Right atrium auricular region (tissue), 2 donors: ENCODE measurements at places on chromosomes 11 and 22. TPM values are rescaled to one million over a fixed set of nuclear protein-coding genes. Genes with fewer than 3 reads are reported as not detected.

The ZNF215 gene
- total RNA-seq, result 0.63 TPM

The MS4A8 gene
- not detected for total RNA-seq

The THRSP gene
- 1.9 TPM for total RNA-seq

The RFPL3 gene
- not detected for total RNA-seq

The SLC3A2 gene
- 64.9 TPM for total RNA-seq

The APOBEC3B gene
- total RNA-seq, result 0.90 TPM

The UFD1 gene
- total RNA-seq, result 33.8 TPM

The OR4A16 gene
- not detected for total RNA-seq

The MYEOV gene
- not detected for total RNA-seq

The KCNJ1 gene
- total RNA-seq, result not detected

DNA sequence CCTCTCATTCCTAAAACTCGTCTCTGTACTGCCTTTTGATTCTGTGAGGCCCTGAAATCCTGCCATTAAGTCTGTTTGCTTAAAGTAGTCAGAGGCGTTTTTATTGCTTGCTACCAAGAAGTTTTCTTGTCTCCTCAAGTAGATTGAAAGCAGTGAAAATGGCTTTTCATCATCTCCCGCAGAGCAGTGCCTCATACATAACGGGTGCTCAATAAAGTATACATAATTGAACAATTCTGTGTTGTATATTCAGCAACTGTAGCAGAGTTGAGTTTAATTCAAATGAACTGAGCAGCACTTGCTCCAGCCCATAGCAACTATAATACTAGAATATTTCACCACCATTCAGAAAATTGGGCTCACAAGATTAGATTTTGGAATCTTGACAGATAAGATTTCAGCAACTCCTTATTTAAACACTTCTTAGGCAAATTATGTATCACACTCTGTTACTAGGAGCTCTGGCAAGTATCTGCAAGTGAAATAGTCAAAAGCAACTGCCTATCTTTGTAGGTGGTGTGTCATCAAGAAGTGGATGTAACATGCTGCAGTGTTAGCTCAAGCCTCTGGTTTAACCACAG is 20.0 kb downstream of the FIBIN start:
- no peak overlapping the region for H3K27ac ChIP-seq
- no peaks in the 10 kb centered on the region for H3K36me3 ChIP-seq
- no peaks in the 10 kb centered on the region for H3K27me3 ChIP-seq
- no peaks in the 10 kb centered on the region for H3K4me1 ChIP-seq
- no peak overlapping the region for H3K4me3 ChIP-seq
- DNase-seq, result no peak

GRCh38 chr11:64519541-64519940 is 71.5 kb upstream of the SLC22A12 start:
- H3K36me3 ChIP-seq, result no peaks in the 10 kb centered on the region
- no peaks in the 10 kb centered on the region for H3K27me3 ChIP-seq
- no peak overlapping the region for H3K4me3 ChIP-seq

DNA sequence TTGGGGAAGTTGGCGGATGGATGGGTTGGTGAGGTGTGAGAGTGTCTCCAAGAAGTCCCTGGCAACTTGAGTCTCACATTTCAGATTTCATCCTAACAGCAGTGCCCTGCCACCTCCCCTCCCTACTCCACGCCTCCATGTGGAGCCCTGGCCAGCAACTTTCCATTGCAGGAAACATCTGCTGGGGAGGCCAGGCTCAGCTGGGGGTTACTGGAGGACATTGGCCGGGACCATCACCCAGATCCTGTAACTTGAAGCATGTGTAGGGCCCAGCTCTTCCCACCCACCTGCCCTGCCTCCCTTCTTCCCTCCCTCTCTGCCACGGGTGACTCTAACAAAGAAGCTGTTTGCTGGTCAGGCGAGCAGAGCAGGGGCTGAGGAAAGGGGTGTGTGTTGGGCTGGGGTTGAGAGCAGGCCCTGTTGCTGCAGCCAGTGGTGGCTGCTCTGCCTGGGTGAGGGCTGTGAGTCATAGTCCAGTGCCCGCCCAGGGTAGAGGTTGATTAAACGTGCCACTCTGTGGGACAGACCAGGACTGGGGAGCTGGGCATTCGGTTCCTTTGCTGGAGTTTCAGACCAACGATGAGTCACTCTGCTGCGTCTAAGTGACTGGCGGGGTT is 64.0 kb downstream of the SCN3B start:
- no peaks in the 10 kb centered on the region for H3K4me1 ChIP-seq
- no peak overlapping the region for H3K27ac ChIP-seq
- DNase-seq, result no peak
- no peaks in the 10 kb centered on the region for H3K27me3 ChIP-seq
- no peaks in the 10 kb centered on the region for H3K36me3 ChIP-seq
- H3K4me3 ChIP-seq, result no peak overlapping the region

GRCh38 chr22:23718371-23719165 is 27.8 kb downstream of the RGL4 start:
- no peak overlapping the region for H3K27ac ChIP-seq
- H3K4me3 ChIP-seq, result no peak overlapping the region
- no peak for DNase-seq
- no peaks in the 10 kb centered on the region for H3K36me3 ChIP-seq
- no peaks in the 10 kb centered on the region for H3K27me3 ChIP-seq

DNA sequence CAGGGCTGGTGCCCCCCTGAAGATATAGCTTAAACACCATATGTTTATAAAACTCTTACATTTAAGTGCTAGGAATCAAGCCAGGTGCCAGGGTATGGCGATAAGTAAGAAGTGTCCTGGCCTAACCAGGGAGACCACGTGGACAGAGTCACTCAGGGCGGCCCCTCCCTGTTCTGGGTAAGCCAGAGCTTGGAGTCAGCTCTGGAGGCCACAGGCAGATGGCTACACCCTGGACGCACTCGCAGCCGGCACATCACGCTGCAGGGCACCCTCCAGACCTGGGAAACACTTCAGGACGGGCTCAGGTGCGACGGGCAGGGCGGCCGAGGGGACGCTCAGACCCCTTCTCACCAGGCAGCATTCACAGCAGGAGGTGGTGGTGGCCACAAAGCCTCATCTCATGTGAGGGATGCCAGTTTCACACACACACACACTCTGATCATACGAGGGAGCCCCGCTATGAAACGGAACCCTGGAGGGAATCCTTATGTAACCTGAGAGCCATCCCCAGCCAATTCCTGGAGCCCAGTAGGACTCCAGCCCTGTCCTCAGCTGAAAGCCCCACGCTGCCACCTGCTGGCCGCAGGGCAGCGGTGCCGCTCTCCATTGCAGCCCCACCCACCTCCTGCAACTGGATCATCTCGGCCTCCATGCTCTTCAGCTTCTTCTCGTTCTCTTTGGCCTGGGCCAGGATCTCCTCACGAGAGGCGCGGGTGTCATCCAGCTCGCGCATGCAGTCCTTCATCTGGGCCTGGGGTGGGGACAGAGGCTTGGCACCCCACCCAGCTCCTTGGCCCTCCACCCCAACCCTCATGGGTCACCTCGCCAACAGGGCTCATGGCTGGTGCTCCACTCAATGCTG is 33.4 kb downstream of the APOL1 start:
- no peaks in the 10 kb centered on the region for H3K27me3 ChIP-seq
- DNase-seq, result peak; percentile 81
- H3K36me3 ChIP-seq, result peaks cover 90% of the 10 kb centered on the region
- peak overlapping the region; percentile 36 for H3K27ac ChIP-seq

- H3K4me3 ChIP-seq, result no peak overlapping the region
- no peak overlapping the region for H3K27ac ChIP-seq
- no peak for DNase-seq
- no peaks in the 10 kb centered on the region for H3K4me1 ChIP-seq
These were observed 18.5 kb downstream of the IRF7 start for GRCh38 chr11:597166-597725.

GRCh38 chr11:78940500-78941225 is 366.0 kb upstream of the NARS2 start:
- no peak overlapping the region for H3K4me3 ChIP-seq
- no peaks in the 10 kb centered on the region for H3K36me3 ChIP-seq
- H3K4me1 ChIP-seq, result no peaks in the 10 kb centered on the region
- no peaks in the 10 kb centered on the region for H3K27me3 ChIP-seq
- no peak for DNase-seq
- H3K27ac ChIP-seq, result no peak overlapping the region

DNA sequence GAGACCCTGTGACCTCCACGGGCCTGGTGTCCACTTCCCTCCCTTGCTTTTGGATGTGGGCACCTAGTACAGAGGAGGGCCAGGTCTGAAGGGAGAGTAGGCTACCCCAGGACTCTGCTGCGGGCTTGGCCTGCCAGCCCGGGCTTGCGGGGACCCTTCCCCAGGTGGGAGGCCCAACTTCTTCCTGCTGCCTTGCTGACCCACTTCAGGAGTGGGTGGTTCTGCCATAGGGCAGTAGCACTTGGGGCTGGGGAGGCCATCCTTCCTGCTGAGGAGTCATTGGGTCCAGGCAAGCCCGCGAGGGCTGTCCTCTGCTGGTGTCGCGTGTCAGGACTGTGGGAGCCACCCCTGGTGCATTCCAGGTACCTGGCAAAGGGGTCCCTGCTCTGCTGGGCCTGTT is 1250.0 kb downstream of the BRD1 start:
- H3K27ac ChIP-seq, result no peak overlapping the region
- no peak overlapping the region for H3K4me3 ChIP-seq
- no peaks in the 10 kb centered on the region for H3K36me3 ChIP-seq

- no peaks in the 10 kb centered on the region for H3K27me3 ChIP-seq
- H3K36me3 ChIP-seq, result no peaks in the 10 kb centered on the region
- no peaks in the 10 kb centered on the region for H3K4me1 ChIP-seq
- H3K4me3 ChIP-seq, result no peak overlapping the region
- no peak overlapping the region for H3K27ac ChIP-seq
- DNase-seq, result no peak
These were observed 606.8 kb downstream of the NTM start for GRCh38 chr11:131977231-131977630.

DNA sequence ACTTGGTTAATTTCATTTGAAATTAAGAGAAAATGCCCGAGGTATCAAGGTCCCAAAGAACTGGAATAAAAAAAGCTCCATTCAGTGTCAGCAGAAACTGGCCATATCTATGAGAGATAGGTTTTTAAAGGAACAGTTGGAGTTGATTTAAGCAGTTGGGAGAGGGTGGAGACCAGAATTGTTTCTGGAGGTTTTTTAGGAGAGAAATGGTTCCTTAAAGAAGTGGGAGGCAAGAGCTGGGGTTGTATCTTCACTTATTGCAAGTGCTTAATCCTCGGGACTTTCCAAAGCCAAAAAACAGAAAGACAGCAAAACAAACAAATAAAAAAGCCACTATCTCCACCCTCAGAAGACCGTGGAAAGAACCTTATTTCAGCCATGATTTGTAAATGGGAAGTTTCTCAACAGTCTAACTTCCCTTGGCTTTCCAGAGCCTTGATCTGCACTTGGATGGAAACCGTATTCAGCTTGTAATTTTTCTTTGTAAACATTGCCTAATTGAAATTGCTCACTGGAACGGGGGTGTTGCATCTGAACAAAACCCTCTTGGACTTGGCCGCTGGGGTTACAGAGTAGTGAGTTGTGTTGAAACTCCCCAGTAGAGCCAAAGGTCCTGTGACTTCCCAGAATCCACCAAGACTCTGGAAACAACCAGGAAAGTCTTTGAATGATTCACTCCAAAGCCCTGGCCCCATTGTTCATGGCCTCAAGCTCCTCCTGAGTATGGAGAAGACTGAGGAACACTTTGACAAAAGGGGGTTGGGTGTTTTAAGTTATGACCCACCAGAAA is 115.6 kb downstream of the SLC1A2 start:
- H3K4me1 ChIP-seq, result no peaks in the 10 kb centered on the region
- H3K4me3 ChIP-seq, result no peak overlapping the region
- H3K27ac ChIP-seq, result peak overlapping the region; percentile 80
- H3K27me3 ChIP-seq, result no peaks in the 10 kb centered on the region
- DNase-seq, result peak; percentile 92
- H3K36me3 ChIP-seq, result no peaks in the 10 kb centered on the region

DNA sequence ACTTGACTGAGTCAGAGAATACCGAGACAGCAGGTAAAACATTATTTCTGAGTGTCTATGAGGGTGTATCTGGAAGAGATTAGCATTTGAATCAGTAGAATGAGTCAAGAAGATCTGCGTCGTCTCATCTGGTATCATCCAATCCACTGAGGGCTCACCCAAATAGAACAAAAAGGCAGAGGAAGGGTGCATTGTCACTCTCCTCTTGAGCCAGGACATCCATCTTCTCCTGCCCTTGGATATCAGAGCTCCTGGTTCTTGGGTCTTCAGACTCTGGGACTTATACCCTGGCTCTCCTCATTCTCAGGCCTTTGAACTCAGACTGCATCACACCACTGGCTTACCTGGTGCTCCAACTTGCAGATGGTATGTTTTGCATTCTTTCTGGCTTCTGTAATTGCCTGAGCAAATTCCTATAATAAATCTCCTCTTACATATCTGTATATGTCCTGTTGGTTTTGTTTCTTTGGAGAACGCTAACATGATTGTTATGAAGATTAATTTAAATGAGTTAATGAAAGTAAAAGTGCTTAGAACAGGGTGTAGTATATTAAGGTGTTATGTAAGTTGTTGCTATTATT is 49.3 kb downstream of the ME3 start:
- H3K4me3 ChIP-seq, result no peak overlapping the region
- H3K4me1 ChIP-seq, result peaks cover 59% of the 10 kb centered on the region
- H3K27ac ChIP-seq, result no peak overlapping the region
- H3K36me3 ChIP-seq, result no peaks in the 10 kb centered on the region

GRCh38 chr11:125433454-125434121 is 62.5 kb downstream of the FEZ1 start:
- no peak for DNase-seq
- no peaks in the 10 kb centered on the region for H3K27me3 ChIP-seq
- no peak overlapping the region for H3K4me3 ChIP-seq
- peaks cover 15% of the 10 kb centered on the region for H3K4me1 ChIP-seq
- H3K36me3 ChIP-seq, result no peaks in the 10 kb centered on the region

GRCh38 chr22:43892183-43892894 is 526 bp upstream of the PNPLA5 start:
- H3K36me3 ChIP-seq, result no peaks in the 10 kb centered on the region
- H3K4me1 ChIP-seq, result peaks cover 12% of the 10 kb centered on the region
- no peak for DNase-seq
- no peak overlapping the region for H3K27ac ChIP-seq
- H3K27me3 ChIP-seq, result peaks cover 12% of the 10 kb centered on the region

DNA sequence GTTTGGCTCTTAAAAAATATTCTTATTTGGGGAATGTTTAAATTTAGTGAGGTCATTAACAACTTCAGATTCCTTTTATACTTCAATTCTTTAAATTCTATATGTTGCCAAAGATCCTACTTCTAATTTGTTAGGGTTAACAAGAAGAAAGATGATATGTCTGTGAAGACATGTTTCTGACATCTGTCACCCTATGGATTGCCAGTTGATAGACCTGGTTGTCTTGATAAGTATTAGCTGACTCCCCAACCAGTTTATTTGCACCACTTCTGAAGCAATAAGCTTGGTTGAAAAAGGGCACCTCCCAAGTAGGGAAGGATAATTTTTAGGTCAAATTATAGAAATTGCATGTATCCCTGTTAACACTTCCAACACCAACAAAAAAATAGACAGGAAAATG is 29.3 kb downstream of the ARHGEF12 start:
- H3K27ac ChIP-seq, result no peak overlapping the region
- H3K4me1 ChIP-seq, result peaks cover 49% of the 10 kb centered on the region
- DNase-seq, result no peak
- no peaks in the 10 kb centered on the region for H3K27me3 ChIP-seq

GRCh38 chr11:16925561-16926065 is 88.6 kb downstream of the PLEKHA7 start:
- H3K4me1 ChIP-seq, result no peaks in the 10 kb centered on the region
- no peaks in the 10 kb centered on the region for H3K27me3 ChIP-seq
- DNase-seq, result no peak
- H3K36me3 ChIP-seq, result no peaks in the 10 kb centered on the region
- H3K27ac ChIP-seq, result peak overlapping the region; percentile 77

- no peaks in the 10 kb centered on the region for H3K27me3 ChIP-seq
- H3K4me3 ChIP-seq, result no peak overlapping the region
- H3K36me3 ChIP-seq, result no peaks in the 10 kb centered on the region
- no peak for DNase-seq
- peaks cover 11% of the 10 kb centered on the region for H3K4me1 ChIP-seq
These were observed 6.8 kb downstream of the OMP start for GRCh38 chr11:77109236-77110019.
